ENCODE measurements at places on chromosomes 16 and 17.

GRCh38 chr17:48628649-48629410, 2.7 kb upstream of the HOXB9 start:
- DNase-seq = no peak

GRCh38 chr17:57360266-57360665, 103.9 kb downstream of the MSI2 start:
- DNase-seq = no peak

- DNase-seq = no peak
Measured at GRCh38 chr17:37276475-37276874, 99.3 kb upstream of the C17orf78 start.

GRCh38 chr16:77171745-77172635, 19.0 kb upstream of the MON1B start:
- no peak for DNase-seq

DNA sequence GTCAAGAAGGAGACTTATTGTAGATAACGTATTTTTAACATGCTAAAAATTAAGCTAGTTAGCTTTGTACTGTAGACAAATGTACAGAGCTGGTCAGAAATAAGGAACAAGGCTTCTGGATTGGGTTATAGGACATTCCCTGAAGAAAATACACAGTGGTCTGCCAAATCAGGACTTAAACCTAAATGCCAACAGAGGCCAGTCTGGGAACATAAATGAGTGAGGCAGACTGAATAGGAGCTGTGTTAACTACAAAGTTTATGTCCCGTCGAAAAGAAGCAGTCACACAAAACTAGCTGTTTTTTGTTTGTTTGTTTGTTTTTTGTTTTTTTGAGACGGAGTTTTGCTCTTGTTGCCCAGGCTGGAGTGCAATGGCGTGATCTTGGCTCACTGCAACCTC, 120.4 kb upstream of the C17orf78 start:
- DNase-seq = no peak

- DNase-seq = peak; percentile 45
Measured at GRCh38 chr17:64004903-64005733, 7.0 kb downstream of the PRR29 start.

GRCh38 chr17:29390851-29391631, 878 bp downstream of the TAOK1 start:
- DNase-seq = peak; percentile 64

GRCh38 chr16:23907903-23908302, 72.1 kb downstream of the PRKCB start:
- DNase-seq = no peak

GRCh38 chr17:15409721-15410250, 57.6 kb downstream of the CDRT4 start:
- DNase-seq = no peak

- DNase-seq = no peak
Measured at GRCh38 chr16:69326172-69326873, 4.1 kb downstream of the PDF start.

- DNase-seq = no peak
Measured at GRCh38 chr17:14203388-14203787, 33.3 kb downstream of the CDRT15 start.

DNA sequence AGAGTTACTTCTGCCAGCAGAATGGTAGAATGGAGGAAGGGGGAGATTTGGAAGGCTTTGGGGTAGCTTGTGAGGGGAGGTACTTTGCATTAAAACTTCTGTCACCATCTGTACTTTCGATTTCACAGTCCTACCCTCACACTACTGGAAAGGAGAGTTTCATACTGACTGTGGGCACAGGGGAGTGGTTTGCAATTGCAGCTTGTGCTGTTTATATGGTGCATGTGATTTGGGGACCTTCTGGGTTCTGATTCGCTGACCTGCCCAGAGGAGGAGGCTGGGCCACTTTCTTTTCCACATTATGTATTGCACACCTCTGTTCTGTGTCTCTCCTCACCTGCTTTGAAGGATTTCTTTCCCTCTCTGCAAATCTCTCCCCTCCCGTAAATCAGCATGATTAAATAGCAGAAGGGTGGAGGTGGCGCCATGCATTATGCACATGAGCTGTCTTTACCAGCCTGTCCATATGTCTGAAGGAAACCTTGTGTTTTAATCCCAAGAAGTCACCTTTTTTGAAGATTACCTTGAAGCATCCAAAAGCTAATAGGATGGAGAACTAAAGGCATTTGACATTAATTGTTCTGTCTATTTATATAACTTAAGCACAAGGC, 90.9 kb downstream of the RBFOX1 start:
- no peak for DNase-seq
